ENCODE measurements at places on chromosomes 6 and 20. TPM values are rescaled to one million over a fixed set of nuclear protein-coding genes. Genes with fewer than 3 reads are reported as not detected.

DNA sequence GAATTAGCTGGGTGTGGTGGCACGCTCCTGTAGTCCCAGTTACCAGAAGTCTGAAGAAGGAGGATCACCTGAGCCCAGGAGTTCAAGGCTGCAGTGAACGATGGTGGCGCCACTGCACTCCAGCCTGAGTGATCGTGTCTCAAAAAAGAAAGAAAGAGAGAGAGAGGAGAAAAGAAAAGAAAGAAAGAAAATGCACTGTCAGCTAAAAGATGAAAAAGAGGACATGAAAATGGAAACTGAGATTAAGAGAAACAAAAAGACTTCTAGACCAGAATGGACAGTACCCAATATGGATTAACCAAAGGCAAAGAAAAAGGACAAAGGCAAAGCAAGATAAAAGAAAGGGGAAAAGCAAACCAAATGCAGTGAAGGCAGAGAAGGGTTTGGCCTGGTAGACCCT lies 9.0 kb upstream of the RALGAPA2 start:
- no peak overlapping the region for H3K27ac ChIP-seq
- H3K4me1 ChIP-seq: no peaks in the 10 kb centered on the region
- H3K4me3 ChIP-seq: no peak overlapping the region
- no peaks in the 10 kb centered on the region for H3K36me3 ChIP-seq

DNA sequence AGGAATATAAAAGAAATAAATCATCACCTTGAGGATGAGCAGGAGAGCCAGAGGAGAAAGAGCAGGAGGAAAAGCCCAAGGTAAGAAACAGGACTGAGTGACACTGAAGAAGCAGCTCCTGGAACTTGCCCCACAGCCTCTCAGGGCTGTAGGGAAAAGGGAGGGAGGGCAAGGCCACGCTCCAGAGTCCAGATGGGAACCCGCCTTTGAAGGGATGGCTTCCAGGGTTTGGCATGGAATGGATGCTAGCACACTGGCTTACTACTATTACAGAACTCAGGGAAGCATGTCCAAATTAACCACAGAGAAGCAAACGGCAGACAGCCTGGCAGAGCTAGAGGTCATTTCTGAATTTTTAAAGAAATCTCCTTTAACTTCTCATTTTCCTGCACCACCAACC lies 26.8 kb downstream of the RALGAPA2 start:
- DNase-seq: no peak
- H3K4me3 ChIP-seq: no peak overlapping the region
- no peaks in the 10 kb centered on the region for H3K27me3 ChIP-seq
- peaks cover 98% of the 10 kb centered on the region for H3K4me1 ChIP-seq
- H3K27ac ChIP-seq: peak overlapping the region; percentile 52
- H3K36me3 ChIP-seq: no peaks in the 10 kb centered on the region

- no peak for DNase-seq
- no peaks in the 10 kb centered on the region for H3K36me3 ChIP-seq
- no peaks in the 10 kb centered on the region for H3K4me1 ChIP-seq
- H3K4me3 ChIP-seq: no peak overlapping the region
- no peak overlapping the region for H3K27ac ChIP-seq
Observed at GRCh38 chr6:22682979-22683378, 113.6 kb downstream of the HDGFL1 start.

DNA sequence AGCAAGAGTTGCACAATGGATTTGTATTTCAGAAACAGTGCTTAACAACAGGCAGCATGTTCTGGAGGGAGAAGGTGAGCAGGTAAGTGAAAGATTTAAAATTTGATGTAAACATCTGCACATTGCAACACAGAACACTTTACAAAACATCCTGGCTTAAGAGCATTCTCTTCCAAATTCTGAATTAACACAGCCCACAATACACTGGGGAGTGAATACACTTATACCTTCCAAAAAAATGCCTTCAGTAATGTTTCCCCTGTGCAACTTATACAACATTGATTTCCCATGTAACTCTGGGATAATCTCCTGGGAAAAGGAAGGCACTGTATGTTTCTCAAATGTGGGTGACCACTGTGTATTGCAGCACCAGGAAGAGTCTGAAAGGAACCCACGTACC lies 127.6 kb downstream of the FYN start:
- H3K27ac ChIP-seq: no peak overlapping the region
- peaks cover 13% of the 10 kb centered on the region for H3K4me1 ChIP-seq
- no peak overlapping the region for H3K4me3 ChIP-seq

- no peaks in the 10 kb centered on the region for H3K27me3 ChIP-seq
- no peaks in the 10 kb centered on the region for H3K36me3 ChIP-seq
- DNase-seq: no peak
- H3K27ac ChIP-seq: no peak overlapping the region
- no peak overlapping the region for H3K4me3 ChIP-seq
Observed at GRCh38 chr20:50317609-50318008, 127.0 kb downstream of the CEBPB start.

The SIRPB2 gene
- total RNA-seq: 1.1 TPM

All from psoas muscle (tissue), 8 donors.